ENCODE measurements at places on chromosomes 11 and 22.

- no peak for DNase-seq
Measured at GRCh38 chr11:117097014-117097388, 1.2 kb downstream of the SIK3 start.

DNA sequence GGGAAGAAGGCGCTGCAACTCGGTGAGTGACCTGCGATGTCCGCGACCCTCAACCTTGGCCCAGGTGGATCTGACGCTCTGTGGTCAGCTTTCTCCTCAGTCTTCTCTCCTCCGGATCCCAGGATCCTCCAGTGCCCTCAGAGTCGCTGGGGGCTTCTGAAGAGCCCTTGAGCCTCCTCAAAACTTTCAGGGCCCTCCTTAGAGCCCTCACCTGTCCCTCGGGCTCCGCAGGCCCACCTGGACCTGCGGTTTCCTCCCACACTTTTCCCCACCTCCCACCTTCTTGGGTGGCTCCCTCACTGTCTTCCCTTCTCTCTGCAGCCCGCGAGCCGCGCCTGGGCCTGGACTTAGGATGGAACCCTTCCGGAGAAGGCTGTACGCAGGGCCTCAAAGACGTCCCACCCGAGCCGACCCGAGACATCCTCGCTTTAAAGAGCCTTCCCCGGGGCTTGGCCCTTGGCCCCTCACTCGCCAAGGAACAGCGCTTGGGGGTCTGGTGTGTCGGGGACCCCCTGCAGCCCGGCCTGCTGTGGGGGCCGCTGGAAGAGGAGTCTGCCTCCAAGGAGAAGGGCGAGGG, 335 bp downstream of the ZNF408 start:
- DNase-seq: no peak

GRCh38 chr11:130535520-130535919, 87.1 kb downstream of the ADAMTS15 start:
- DNase-seq: no peak

GRCh38 chr22:17284466-17284865, 65.2 kb upstream of the ADA2 start:
- no peak for DNase-seq

DNA sequence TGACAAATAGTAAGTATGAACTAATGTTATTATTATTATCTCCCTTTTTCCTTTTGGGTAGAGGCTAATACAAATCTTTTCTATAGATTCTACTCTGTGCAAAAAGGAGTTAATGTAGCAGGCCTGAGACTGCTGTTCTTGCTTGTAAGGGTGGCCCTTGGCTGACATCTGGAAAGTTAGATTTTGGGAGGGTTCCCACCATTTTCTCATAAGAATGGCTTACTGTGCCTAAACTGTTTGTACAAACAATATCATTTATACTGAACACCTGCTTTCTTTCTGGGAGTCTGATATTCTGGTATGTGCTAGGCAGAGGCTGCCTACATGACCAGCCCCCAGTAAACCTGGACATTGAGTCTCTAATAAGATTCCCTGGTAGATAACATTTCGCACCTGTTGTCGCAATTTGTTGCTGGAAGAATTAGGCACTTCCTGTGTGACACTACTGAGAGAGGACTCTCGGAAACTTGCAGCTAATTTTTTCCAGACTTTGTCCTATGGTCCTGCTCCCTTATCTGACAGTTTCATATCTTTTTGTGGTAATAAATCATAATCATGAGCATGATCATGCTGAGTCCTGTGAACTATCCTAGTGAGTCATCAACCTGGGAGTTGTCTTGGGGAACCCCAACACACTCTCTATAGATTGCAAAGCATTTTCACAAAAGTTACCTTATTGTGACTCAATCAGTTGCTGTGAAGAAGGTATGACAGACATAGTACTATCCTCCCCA, 257.7 kb upstream of the CCDC90B start:
- DNase-seq: no peak

Measured in liver (tissue), 10 donors.